ENCODE measurements at places on chromosomes 12 and 14.

DNA sequence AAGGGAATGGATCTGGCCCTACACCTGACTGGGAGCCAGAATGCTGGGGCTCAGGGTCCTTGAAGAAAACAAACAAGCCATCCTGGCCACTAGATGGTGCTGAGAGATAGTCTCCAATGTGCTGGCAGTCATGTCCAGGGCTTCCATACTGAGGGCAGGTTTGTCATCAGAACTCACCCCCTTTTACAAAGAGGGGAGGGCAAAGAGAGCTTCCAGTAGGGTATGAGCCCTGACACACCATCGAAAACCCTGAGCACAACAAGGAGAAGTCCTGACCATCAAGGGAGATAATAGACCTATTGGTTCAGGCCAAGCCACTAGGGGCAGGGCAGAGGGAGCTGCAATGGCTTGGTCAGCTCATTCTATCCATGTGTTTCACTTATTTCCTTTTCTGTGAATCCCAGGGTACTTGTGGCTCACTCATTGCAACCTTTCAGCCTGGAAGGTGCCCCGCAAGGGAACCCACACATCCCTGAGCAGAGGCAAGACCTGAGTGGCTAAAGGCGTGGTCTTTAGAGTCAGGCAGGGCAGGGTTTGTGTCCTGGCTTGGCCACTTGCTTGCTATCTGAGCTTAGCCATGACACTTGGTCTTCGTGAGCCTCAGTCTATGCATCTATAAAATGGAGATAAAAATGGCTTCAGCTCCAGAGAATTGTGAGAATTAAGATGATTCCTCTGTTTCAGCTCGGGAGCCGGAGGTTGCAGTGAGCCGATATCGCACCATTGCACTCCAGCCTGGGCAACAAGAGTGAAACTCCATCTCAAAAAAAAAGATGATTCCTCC is 6.2 kb upstream of the PLEKHH1 start:
- peak; percentile 26 for DNase-seq

GRCh38 chr12:14825256-14825655 is 11.3 kb upstream of the SMCO3 start:
- DNase-seq = no peak

GRCh38 chr14:76497550-76498462 is 121.9 kb downstream of the ESRRB start:
- DNase-seq = no peak

DNA sequence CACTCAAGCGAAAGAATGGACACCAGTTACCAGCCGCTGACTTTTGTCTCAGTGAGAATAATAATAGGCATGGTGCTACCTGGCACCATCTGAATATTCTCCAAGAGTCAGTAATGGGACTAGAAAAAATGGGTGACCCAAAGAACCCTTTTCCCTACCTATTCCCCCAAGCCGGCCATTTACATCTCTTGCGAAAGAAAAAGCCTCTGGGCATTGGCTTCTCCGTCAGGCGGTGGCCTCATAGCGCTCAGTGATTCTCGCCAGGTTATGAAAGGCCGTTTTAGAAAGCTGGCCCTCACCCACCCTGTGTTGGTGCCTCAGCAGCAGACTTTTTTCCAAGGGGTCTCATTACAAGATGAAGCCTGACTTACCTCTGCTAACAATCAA is 523 bp upstream of the SLC6A15 start:
- DNase-seq = no peak

DNA sequence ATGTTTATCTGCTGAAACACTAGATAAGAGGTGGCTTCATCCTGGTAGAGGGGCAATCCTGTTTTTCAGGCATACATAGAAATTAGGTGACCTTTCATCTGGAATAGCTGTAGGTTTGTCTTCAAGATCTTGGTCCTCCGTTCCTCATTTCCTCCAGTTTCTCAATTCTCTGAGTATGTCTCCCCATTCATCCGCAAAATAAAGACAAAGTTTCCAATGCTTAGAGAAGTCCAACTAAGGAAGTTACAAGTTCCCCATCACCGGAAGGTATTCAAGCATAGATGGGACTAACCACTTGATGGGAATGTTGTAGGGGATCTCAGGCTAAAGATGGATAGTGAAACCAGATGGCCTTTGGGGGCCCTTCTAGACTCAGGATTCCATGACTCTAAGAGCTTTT is 34.3 kb downstream of the ERG28 start:
- DNase-seq = no peak

DNA sequence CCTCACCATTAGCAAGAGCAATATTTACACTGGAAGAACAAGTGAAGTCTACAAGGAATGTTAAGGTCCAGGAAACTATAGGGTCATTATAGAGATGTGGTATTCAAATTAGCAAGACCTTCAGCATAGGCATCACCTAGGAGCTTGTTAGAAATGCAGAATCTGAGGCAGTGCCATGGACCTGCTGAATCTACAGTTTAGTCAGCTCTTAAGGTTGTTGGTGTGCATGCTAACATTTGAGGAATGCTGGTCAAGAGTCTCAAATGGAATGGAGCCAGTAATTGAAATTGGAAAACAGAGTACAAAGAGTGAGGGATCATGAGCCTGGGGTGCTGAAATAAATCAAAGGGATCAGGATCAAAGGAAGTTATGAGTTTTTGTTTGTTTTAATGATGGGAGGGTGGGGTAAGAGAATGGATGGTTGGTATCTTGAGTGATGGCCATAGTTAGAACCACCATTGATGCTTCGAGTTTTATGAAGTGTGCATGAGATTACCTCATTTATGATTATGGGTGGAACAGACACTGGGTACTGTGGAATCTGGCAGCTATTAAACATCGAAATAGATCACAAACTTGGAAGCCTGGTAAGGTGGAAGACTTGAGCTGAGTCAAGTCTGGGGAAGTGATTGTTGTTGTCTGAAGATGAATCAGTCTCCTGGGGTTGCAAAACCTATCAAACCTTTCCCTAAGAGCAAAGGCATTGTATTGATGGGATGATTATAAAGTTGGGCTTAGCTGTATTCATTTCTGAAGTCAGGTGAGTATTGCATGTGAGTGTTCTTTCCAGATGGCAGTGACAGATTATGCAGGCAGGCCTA is 323.3 kb upstream of the E2F7 start:
- no peak for DNase-seq

GRCh38 chr14:71586131-71586897 is 345.9 kb upstream of the RGS6 start:
- no peak for DNase-seq

DNA sequence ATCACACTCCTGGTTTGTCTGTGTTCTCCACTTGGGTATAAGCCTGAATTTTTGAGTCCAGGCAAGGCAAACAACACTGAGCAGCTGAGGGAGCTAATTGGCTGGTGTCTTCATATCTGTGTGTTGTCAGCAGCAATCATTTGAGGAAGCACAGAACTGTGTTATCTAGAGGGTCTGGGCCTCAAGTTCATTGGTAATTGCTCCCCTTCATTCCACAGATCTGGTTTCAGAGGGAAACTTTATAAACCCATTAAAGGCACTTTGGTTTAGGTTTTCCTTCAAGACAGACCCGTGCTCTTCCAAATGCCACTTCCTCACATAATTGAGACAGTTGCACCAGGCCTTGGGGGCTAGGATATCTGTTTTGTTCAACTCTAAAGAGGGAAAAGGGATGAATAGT is 5.6 kb downstream of the DACT1 start:
- no peak for DNase-seq

GRCh38 chr12:32264961-32265360 is 134.4 kb upstream of the FGD4 start:
- no peak for DNase-seq

GRCh38 chr12:51238510-51239334 is at the start of gene DAZAP2:
TSS of gene DAZAP2 (plus strand) at chr12:51238826. CDS start at chr12:51238908, 82 bp downstream.
- DNase-seq = peak; percentile 95

DNA sequence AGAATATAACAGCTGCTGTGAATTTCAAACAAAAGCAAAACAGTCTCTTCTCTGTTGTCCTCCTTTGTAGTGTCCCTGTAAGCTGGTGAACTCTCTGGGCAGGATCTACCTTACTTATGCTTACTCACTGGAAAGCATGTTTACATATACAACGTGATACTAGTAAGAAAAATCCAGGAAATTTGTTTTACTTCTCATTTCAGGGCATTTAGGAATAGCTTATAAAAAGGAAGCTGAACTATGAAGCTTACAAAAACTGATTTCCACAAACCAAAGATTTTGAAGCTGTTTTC is 311.0 kb downstream of the NOVA1 start:
- DNase-seq = no peak

DNA sequence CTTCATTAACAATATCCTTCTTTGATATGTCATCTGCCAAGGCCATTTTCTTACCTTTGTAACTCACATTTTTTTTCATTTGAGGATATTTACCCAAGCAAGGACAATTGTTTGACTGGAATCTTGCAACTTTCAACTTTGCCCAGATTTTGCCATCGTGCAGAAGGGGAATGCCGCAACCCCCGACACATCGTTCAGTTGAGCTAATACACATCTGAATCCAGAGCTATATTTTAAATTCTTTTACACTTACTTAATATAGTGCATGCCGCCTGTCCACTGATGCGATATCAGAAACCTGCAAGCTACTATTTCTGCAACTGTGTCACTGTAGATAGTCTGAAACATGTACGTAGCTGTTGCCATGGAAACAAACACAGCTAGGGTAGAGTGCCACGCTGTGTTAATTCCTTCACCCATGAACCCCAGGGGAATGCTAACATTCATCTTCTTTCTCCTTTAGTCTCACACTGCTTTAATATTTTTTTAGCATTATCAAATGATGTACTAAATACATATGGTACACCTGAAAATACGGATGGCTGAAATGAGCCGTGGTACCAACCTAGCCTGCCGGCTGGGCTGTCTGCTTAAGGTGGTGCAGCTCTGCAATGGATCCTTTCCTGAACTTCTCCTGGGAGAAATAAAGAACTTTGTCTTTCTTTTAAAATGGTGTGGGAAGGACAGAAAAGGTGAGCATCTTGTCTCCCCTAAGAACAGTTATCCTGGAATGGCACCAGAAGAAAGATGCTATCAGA is 77.0 kb upstream of the FOXN3 start:
- no peak for DNase-seq

DNA sequence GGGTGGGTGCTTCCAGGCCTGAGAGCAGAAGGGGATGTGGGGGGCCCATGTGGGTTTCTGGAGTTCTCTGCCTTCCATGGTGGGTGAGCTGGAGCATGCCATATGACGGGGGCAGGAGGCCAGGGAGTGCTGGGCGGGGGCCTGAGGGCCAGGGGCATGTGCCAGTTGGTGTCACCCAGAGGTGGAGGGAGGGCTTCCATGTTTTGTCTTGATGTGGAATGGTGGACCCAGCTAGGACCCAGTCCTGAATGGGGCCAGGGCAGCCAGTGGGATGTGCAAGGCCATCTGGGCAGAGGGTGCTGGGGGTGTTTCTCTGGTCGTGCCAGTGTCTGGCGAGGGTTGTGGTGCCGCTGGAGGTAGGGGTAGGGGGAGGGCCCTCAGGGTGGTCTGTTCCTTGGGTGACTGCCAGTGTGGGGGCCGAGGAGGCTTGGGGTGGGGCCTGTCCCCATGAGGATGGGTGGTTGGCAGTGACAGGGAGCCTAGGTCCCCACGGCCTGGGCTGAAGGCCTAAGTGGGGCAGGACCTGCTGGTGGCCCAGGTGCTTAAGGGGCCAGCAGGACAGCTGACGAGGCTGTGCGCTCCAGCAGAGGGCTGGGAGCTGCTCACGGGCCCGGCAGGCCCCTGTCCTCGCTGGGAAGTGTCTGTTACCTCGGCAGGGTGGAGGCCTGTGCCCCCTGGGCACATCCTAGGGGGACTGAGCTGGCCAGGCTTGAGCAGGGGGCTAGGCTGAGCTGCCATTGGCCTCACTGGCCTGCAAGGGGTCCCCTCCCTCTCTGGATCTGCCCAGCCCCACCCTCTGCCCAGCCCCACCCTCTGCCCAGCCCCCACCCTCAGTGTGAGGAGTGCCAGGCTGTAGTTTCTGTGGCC is 26.8 kb downstream of the CEP170B start:
- DNase-seq = peak; percentile 0

- no peak for DNase-seq
These were observed 28.9 kb upstream of the TMEM179 start for GRCh38 chr14:104633276-104634137.

DNA sequence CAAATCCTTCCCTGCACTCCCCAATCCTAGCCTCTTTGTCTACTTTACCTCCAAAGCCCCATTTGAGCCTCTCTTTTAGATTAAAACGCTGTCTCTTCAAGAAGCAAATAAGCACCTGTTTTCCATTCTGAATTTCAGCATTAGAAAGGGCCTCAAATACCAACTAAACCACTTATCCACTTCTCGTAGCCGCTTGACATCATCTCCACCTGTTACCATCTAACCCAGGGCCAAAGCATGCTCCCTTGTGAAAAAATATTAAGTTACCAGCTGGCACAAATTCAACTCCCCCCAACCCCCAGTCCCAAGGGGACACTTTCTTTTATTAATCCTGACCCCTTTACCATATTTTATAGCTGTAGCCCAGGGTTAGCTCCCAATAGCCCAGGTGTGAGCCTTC is 43.1 kb downstream of the GPHB5 start:
- no peak for DNase-seq

DNA sequence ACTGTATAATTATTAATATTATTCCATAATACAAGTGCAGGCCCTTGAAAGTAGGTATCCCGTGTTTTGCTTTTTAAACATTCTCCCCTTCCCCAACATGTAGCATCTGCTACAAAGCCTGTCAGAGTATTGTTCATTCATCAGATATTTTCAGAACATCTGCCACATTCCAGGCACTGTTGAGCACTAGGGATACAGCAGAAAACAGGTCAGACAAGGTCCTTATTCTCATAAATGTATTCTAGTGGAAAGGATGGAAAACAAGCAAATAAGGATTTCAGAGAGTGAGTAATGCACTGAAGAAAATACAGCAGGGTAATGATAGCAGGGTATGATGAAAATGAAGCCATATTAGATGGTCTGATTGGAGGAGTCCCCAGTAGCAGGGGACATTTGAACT is 3.8 kb downstream of the ERP29 start:
- no peak for DNase-seq

DNA sequence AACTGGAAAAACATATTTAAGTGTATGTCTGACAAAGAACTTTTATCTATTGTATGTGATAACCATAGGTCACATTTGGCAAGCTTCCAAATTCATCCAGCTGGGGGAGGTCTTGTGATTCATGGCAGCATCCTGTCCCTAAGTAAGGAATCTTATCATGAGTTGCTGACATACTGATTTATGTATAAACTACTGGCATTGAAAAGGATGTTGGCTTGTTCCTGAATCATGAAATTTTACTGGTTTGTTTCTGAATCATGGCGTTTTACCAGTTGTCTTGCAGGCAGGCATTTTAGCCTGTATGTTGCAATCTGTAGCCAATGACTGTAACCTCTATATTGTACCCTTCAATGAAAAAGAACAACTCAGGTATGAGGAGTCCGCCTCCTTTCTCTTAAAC is 244.8 kb downstream of the IPO8 start:
- peak; percentile 95 for DNase-seq

DNA sequence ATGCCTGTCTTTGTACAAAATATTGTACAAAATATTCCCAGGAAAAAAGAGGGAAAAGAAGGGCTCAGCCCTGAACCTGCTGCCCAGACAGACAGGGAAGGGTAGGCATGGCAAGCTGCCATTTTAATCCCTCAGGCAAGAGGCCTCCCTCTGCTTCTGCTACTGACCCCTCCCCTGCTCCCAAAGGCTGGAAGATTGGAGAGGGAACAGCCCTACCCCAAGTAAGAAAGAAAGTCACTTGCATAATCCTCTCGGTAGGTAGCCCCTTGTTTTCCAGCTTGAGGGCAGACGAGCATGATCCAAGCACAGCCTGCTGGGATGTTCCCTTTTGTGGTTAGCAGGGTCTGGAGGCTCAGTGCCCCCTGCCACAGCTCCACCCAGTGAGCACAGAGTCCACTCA is 20.7 kb downstream of the ADCY6 start:
- no peak for DNase-seq

- no peak for DNase-seq
These were observed 505 bp upstream of the DENND5B start for GRCh38 chr12:31591380-31591901.
